ENCODE measurements at places on chromosomes 16 and 17. TPM values are rescaled to one million over a fixed set of nuclear protein-coding genes. Genes with fewer than 3 reads are reported as not detected.

Gene NTHL1
- 8.2 TPM for polyA plus RNA-seq

Gene ZNF263
- polyA plus RNA-seq: 27.4 TPM

Gene MMP25
- 1.8 TPM for polyA plus RNA-seq

Gene SMIM36
- 0.07 TPM for polyA plus RNA-seq

Gene NPIPA7
- polyA plus RNA-seq: 1.6 TPM

Gene TBC1D3I
- not detected for polyA plus RNA-seq
